ENCODE measurements at places on chromosomes 2 and 18. TPM values are rescaled to one million over a fixed set of nuclear protein-coding genes. Genes with fewer than 3 reads are reported as not detected.

TMEFF2 gene
- total RNA-seq, result 0.36 TPM

DSC1 gene
- not detected for total RNA-seq

- DNase-seq, result no peak
- no peaks in the 10 kb centered on the region for H3K27me3 ChIP-seq
- H3K4me1 ChIP-seq, result peaks cover 8% of the 10 kb centered on the region
- H3K36me3 ChIP-seq, result no peaks in the 10 kb centered on the region
- H3K4me3 ChIP-seq, result no peak overlapping the region
- no peak overlapping the region for H3K27ac ChIP-seq
Measured at GRCh38 chr18:7728297-7728696, 161.2 kb downstream of the PTPRM start.

DNA sequence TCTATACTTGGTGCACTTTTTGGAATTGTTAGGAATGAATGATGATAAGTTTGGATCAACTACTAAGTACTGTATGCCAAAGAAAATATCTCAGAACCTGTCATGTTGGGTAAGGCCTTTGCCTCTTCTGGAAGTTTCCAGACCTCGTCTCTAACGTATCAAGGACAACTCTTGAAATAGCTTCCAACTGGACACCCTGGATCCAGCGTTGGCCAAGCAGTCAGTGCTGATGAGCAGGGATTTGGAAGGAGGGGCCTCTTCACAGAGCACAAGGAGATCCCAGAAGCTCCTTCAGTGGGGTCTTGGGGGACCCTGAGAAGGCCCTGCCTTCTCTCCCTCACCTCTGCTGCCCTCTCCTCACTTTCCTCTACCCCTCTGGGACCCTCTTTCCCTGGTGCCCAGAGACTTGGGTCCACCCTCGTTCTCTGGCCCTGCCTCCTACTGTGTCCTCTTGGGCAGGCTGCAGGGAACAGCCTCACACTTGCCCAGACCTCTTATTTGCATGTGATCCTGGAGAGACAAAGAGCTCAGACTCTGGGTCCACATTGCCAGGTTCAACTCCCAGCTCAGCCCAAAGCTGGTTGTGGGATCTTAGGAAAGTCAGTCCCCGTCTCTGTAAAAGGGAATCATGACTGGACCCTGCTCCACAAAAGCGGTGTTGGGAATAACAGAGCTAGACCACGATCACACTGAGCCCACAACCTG lies 145.8 kb downstream of the COL6A3 start:
- H3K36me3 ChIP-seq, result no peaks in the 10 kb centered on the region
- H3K27ac ChIP-seq, result no peak overlapping the region
- H3K4me1 ChIP-seq, result peaks cover 22% of the 10 kb centered on the region
- H3K27me3 ChIP-seq, result no peaks in the 10 kb centered on the region
- H3K4me3 ChIP-seq, result no peak overlapping the region

DNA sequence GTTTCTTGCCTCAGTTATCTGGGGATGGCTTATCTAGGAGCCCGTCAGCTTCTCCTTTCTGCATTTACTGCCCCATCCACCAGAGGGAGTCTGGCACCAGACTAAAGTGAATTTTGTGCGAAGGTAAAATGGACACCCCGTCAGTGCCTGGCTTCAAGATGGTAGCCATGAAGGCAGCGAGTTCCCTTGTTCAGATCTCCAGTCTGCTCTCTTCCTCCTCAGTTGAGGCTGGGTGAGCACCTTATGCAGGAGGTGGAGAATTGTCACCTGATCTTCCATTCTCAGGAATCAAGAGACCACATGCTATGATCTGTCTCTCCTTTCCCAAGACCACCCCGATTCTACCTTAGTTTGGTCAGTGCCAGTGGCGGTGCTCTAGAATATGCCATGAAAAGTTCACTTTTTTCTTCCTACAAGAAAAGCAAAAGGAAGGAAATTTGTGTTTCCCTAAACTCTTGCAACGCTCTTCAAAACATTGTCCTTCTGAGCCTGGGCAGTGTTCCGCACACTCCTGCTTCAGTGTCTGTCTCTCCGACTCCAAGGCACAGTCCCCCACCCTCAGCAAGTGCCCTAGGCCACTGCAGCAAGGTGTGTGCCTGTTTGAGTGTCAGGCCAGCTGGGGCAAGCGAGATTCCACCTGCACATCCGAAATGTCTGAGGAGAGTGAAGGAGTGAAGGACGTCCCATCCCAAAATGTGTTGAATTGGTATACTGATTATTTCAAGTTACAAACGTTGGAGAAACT lies 168.6 kb downstream of the SS18 start:
- H3K4me1 ChIP-seq, result no peaks in the 10 kb centered on the region
- no peaks in the 10 kb centered on the region for H3K36me3 ChIP-seq
- DNase-seq, result no peak
- no peaks in the 10 kb centered on the region for H3K27me3 ChIP-seq
- H3K27ac ChIP-seq, result no peak overlapping the region
- H3K4me3 ChIP-seq, result no peak overlapping the region

- H3K27ac ChIP-seq, result peak overlapping the region; percentile 100
- DNase-seq, result no peak
- H3K27me3 ChIP-seq, result no peaks in the 10 kb centered on the region
- no peaks in the 10 kb centered on the region for H3K36me3 ChIP-seq
Measured at GRCh38 chr2:207532676-207533075, 2.9 kb downstream of the CREB1 start.

HNMT gene
- 29.9 TPM for total RNA-seq

SLC66A2 gene
- 27.3 TPM for total RNA-seq

DNA sequence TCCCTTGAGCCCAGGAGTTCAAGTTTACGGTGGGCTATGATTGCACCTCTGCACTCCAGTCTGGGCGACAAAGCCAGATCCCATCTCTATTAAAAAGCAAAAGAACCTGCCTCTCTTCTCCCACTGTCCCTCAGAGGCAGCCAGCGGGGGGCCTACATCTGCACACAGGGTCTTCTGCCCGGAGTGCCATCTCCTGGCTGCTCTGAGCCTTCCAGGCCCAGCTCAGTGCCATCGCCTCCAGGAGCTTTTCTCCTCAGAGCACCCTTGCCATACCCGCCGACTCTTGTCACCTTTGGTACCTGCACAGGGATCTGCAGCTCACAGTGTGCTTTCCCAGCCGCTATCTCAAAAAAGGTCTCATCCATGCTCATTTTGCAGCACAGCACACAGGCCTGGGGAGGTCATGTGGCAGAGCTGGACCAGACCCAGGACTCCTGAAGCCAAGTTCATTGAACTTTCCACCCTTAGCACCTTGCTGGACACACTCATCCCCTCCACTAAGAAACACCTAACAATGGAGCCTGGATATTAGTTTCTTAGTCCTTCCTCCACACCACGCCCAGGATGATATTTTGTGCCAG lies 186.3 kb downstream of the HAUS1 start:
- no peaks in the 10 kb centered on the region for H3K4me1 ChIP-seq
- H3K36me3 ChIP-seq, result no peaks in the 10 kb centered on the region
- no peak overlapping the region for H3K4me3 ChIP-seq
- H3K27me3 ChIP-seq, result no peaks in the 10 kb centered on the region
- DNase-seq, result no peak

DNA sequence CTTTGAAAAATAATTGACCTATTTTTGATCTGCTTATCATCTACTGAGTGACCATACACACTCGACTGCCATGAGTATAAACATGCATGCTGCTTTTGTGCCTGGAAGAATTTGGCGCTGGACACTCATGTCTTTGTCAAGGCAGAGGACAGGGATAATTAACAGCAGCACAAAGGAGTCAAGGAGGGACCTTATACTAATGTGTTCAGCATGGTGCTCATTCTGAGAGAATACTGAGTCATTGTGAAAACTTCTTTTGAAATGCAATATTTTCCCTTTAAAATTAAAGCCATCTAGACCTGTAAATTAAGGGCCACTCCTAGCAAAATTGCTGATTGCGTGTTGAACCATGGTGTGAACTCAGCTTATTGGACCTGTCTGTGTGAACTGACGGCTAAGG lies 116.3 kb downstream of the ZNF532 start:
- H3K4me1 ChIP-seq, result no peaks in the 10 kb centered on the region
- no peaks in the 10 kb centered on the region for H3K27me3 ChIP-seq
- H3K36me3 ChIP-seq, result peaks cover 45% of the 10 kb centered on the region
- H3K4me3 ChIP-seq, result no peak overlapping the region
- no peak for DNase-seq

PLEKHH2 gene
- 57.9 TPM for total RNA-seq

GRCh38 chr2:19356545-19357401 lies 1.6 kb downstream of the OSR1 start:
- peak overlapping the region; percentile 94 for H3K27ac ChIP-seq
- peak overlapping the region; percentile 66 for H3K4me3 ChIP-seq
- H3K27me3 ChIP-seq, result peaks cover 69% of the 10 kb centered on the region
- peaks cover 39% of the 10 kb centered on the region for H3K4me1 ChIP-seq
- DNase-seq, result no peak

- no peak overlapping the region for H3K27ac ChIP-seq
- no peaks in the 10 kb centered on the region for H3K36me3 ChIP-seq
- no peaks in the 10 kb centered on the region for H3K27me3 ChIP-seq
- no peaks in the 10 kb centered on the region for H3K4me1 ChIP-seq
Measured at GRCh38 chr2:210901326-210901725, 344.9 kb downstream of the CPS1 start.

DNA sequence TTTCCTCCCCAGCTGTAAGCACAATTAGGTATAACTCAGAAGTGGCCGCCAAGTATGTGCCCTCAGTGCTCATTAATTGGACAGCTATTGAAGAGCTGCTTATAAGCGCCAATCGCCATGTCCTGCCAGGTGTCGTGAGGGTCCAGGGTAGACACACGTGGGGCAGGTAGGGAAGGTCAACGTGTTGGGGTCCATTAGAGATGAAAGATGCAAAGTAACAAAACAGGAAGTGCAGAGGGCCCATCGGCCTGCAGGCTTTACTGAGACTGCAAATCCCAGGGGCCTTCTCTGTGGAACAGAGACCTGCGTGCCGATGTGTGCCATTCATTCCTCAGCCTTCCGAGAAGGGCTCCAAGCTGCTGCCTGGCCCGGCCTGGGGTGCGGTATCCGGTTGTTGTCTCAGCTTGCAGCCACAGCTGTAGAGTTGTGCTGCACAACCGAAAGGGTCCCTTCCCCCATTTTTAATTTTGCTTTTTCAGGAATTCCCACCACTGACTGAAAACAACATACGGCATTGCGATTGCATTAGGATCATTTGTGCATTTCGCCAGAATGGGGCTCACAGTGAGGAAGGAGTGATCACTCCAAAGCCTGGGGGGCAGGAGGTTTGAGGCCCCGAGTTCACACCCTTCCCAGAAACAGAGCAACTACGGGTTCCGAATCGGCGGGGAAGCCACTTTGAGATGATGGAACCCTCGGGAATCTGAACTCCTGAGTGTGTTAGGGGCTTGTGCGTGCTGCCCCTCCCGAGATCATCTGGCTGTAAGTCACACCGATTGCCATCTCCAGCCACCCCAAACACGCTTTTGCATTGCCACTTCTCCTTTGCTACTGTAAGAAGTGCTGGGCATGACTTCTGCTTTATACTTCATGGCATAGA lies 94.3 kb downstream of the TSHZ1 start:
- DNase-seq, result no peak
- no peaks in the 10 kb centered on the region for H3K27me3 ChIP-seq
- H3K4me1 ChIP-seq, result no peaks in the 10 kb centered on the region
- no peak overlapping the region for H3K4me3 ChIP-seq
- no peaks in the 10 kb centered on the region for H3K36me3 ChIP-seq

DNA sequence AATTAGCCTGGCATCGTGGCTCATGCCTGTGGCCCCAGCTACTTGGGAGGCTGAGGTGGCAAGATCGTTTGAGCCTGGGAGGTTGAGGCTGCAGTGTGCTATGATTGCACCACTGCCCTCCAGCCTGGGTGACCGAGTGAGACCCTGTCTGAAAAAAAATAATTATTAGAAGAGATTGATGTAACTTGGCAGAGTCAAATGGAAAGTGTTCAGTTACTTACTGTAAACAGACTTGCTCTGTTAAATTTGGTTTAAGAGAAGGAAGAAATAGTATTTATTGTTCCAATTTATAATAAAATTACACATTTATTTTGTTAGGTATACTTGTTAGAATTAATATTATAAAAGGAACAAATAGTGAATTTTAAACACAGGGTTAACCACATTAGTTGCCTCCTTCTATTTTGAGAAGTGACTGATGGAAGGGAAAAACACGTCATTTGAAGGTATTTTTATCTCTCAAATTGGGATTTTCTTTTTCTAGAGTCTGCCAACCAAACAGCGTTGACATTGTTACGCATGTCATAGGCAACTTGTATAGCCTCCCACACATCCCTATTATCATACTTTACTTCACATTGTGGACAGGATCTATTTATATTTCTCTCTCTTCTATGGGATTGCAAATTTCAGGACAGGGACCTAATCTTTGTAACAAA lies 118.8 kb upstream of the B3GNT2 start:
- DNase-seq, result no peak
- no peak overlapping the region for H3K27ac ChIP-seq
- H3K27me3 ChIP-seq, result no peaks in the 10 kb centered on the region
- peaks cover 13% of the 10 kb centered on the region for H3K4me1 ChIP-seq
- no peaks in the 10 kb centered on the region for H3K36me3 ChIP-seq
- no peak overlapping the region for H3K4me3 ChIP-seq

CRYGD gene
- not detected for total RNA-seq

RND3 gene
- 31.3 TPM for total RNA-seq

LONRF2 gene
- 20.1 TPM for total RNA-seq

GRCh38 chr2:201990069-201990468 lies 43.6 kb upstream of the FZD7 start:
- H3K4me3 ChIP-seq, result no peak overlapping the region
- no peak overlapping the region for H3K27ac ChIP-seq
- no peaks in the 10 kb centered on the region for H3K27me3 ChIP-seq
- no peaks in the 10 kb centered on the region for H3K4me1 ChIP-seq
- peak; percentile 24 for DNase-seq

RMC1 gene
- 17.1 TPM for total RNA-seq

DNA sequence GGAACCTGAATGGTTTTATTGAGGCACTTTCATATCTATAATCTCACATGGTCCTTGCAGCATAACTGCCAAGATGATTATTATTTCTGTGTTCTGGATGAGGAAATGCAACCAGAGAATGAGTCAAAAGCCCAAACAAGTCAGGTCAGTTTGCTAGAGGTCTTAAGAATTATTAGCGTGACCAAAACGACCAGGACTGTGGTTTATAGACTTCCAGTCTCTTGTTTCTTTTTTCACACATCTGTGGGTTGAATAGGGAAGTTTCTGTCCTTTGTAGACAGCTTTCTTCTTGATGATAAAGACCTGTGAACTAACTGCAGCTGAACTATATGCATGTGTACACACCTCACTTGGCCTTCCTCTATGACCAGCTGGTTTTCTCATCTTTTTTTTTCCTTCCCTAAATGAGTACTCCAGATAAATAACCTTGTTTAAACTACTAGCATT lies 13.9 kb downstream of the ADAM23 start:
- H3K27ac ChIP-seq, result no peak overlapping the region
- H3K36me3 ChIP-seq, result no peaks in the 10 kb centered on the region
- DNase-seq, result no peak
- no peaks in the 10 kb centered on the region for H3K27me3 ChIP-seq

VWA3B gene
- not detected for total RNA-seq

- H3K4me1 ChIP-seq, result no peaks in the 10 kb centered on the region
- DNase-seq, result no peak
- H3K27me3 ChIP-seq, result no peaks in the 10 kb centered on the region
- no peak overlapping the region for H3K27ac ChIP-seq
- no peaks in the 10 kb centered on the region for H3K36me3 ChIP-seq
Measured at GRCh38 chr18:48215876-48216638, 193.1 kb downstream of the ZBTB7C start.

DNA sequence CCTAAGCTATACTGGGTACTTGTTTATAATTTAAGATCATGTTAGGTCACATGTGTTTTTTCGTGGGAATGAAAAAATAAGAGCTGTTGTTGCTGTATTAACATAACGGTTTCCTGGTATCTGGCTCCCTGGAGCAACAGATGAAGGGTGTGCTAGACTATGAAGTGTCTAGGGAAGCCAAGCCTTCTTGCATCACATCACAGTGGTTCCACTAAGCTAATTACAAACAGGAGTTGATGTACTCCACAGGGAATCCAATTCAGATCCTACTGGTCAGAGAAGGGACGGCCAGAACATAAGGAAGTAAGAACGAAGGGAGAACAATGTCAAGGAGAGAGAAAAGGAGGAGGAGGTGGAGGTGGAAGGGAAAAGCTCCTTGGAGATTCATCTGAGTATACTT lies 193.0 kb upstream of the CYP26B1 start:
- H3K27ac ChIP-seq, result no peak overlapping the region
- H3K36me3 ChIP-seq, result no peaks in the 10 kb centered on the region
- H3K4me1 ChIP-seq, result no peaks in the 10 kb centered on the region
